Esophagus squamous epithelium (tissue), 5 donors: ENCODE measurements at places on chromosomes 6 and 20. TPM values are rescaled to one million over a fixed set of nuclear protein-coding genes. Genes with fewer than 3 reads are reported as not detected.

EYS gene
- total RNA-seq = not detected

SYCP2L gene
- not detected for total RNA-seq

- no peak for DNase-seq
- no peak overlapping the region for H3K27ac ChIP-seq
- no peaks in the 10 kb centered on the region for H3K27me3 ChIP-seq
- H3K4me1 ChIP-seq = no peaks in the 10 kb centered on the region
- no peak overlapping the region for H3K4me3 ChIP-seq
- no peaks in the 10 kb centered on the region for H3K36me3 ChIP-seq
Measured at GRCh38 chr6:34459899-34460593, 5.8 kb upstream of the PACSIN1 start.

DNA sequence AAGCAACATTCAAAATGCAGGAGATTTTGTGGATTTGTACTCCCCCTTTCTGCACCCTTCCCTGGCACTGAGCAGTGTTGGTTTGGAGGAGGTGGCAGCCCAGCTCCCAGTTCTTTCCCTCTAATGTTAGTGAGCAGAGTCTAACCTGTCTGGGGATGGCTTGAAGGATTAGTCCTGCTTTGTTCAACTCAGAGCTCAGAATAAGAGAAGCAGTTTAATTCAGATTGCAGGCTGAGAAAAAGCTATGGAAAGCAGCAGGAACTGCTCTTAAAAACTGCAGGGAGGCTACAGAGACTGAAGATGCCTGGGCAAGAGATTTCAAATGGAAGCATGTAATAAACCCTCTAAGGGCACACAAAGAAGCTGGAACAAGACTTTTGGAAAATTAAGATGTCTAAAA lies 223.4 kb upstream of the GGTLC1 start:
- H3K27ac ChIP-seq = no peak overlapping the region
- no peak overlapping the region for H3K4me3 ChIP-seq
- no peak for DNase-seq

DNA sequence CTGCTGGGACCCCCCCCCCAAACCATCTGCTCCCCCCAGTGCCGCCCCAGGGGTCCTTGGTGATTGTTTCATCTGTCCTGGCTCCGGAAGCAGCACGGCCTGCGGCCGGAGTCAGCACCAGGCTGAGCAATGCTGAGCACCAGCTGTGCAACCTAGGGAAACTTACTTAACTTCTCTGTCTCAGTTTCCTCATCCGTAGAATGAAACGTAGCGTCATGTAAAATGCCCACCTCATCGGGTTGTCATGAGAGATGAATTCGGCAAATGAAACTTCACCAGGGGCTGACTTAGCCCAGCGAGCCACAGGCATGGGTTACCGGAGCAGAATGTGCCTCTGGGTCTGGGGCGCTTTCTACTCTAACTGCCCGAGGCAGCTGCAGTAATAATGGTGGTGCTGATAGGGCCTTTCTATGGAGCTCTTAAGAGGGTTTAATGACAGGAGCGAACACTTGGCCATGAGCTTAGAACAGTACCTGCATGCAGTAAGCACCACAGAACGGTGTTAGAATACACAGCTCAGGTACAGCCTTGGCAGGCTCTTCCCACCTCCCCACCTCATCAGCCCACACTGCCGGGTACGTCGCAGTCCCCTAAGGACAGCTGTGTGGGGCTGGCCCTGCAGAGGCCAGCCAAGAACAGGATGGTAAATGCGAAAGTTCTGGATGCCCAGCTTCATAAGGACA lies 1.7 kb downstream of the THBS2 start:
- peaks cover 12% of the 10 kb centered on the region for H3K4me1 ChIP-seq
- no peaks in the 10 kb centered on the region for H3K27me3 ChIP-seq
- peak overlapping the region; percentile 39 for H3K27ac ChIP-seq
- H3K36me3 ChIP-seq = no peaks in the 10 kb centered on the region
- peak overlapping the region; percentile 62 for H3K4me3 ChIP-seq
- DNase-seq = no peak

DNA sequence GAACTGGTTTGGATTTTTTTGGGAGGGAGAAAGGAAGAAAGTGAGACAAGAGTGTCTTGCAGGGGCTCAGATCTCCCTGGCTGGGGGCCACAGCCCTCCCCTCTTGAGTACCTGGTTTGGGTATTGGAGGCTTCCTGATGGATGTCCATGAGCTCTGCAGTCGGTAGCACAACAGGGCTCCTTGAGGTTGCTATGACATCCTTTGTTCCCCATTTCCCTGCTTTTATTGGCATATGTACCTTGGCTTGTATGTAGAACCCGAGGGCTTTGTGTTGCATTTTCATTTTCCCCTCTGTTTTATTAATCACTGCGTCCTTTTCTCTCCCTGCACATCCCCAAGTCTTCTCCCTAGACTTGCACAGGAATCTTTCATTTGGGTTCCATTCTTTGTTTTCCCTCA lies 355.5 kb upstream of the TSHZ2 start:
- no peak for DNase-seq
- H3K4me1 ChIP-seq = no peaks in the 10 kb centered on the region
- H3K27ac ChIP-seq = no peak overlapping the region
- H3K36me3 ChIP-seq = no peaks in the 10 kb centered on the region
- H3K27me3 ChIP-seq = no peaks in the 10 kb centered on the region
